ENCODE measurements at places on chromosomes 7 and 10.

- DNase-seq: no peak
Observed at GRCh38 chr7:44167920-44168319, 21.3 kb downstream of the GCK start.

DNA sequence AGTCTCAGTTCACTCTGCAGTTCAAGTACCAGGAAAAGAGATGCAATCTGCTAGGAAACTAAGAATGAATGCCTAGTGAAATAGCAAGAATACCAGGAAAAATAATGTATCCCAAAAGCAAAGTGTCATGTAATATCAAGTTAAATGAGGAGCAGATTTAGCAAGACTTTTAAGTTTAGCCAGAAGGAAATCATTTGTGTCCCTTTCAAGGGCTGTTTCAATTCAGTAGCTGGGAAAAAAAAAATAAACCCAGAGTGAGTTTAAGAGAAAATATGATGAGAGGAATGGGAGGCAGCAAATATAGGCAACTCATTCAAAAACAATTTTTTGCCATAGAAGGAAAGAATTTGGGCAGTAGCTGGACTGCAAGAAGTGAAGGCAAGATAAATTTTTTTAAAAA is 135.8 kb downstream of the DGKB start:
- no peak for DNase-seq

- no peak for DNase-seq
Observed at GRCh38 chr7:108421720-108422331, 34.4 kb downstream of the NRCAM start.

DNA sequence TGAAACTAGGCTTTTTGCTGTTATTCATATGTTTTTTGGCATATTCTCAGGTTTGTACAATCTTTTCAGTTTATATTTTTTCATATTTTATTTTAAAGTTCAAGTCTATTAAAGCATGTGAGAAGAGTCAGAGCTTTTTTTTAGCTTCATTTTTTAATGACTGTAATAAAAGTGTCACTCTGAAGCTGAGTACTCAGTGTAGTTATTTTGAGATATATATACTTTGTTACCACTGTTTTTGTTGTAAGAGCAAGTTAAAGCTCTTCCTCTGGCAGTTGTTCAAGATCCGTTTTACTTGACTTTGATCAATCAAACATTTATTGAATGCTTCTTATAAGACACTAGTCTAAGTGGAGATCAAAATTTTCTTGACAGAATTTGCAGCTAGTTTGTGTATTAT is 37.5 kb downstream of the CASD1 start:
- DNase-seq: no peak

- no peak for DNase-seq
Observed at GRCh38 chr7:107933386-107934013, 42.5 kb downstream of the DLD start.

Measured in natural killer cell (primary cell).